ENCODE measurements at places on chromosomes 11 and 22.

DNA sequence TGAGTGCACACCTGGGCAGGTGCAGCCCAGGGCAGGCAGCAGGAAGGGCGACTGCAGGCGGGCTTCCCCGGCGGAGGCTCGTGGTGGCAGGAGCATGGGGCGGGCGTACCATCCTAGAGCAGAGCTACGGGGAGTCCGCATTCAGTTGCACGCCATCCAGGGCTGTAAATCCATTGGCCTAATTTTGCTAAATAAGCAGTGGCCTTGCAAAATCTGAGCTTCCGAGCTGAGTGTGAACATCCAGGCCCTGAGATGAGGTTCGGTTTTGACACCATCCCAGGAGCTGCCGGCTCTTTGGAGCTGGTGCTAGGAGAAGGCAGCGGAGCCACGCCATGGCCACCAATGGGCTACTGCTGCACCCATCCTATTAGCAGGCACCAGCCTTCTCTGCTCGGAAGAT, 664.8 kb downstream of the BRD1 start:
- DNase-seq = no peak

DNA sequence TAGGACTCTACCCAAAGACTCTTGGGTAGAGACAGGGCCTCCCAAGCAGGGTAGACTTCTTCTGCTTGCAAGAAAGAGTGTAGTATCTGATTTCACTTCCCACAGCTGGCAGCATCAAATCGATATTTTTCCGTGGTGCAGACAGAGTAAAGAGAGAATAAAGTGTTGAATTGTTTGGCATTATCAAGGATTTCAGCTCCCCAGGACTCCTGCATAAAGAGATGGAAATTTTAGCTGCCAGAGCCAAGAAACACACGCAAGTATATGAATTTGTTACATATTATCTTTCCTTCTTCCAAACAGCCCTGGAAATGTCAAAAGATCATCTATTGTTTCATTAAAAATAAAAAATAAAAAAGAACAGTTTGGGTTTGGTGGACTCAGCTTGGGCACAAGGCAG, 136.8 kb downstream of the PKNOX2 start:
- no peak for DNase-seq

GRCh38 chr11:122847466-122847865, 9.2 kb downstream of the CRTAM start:
- no peak for DNase-seq

DNA sequence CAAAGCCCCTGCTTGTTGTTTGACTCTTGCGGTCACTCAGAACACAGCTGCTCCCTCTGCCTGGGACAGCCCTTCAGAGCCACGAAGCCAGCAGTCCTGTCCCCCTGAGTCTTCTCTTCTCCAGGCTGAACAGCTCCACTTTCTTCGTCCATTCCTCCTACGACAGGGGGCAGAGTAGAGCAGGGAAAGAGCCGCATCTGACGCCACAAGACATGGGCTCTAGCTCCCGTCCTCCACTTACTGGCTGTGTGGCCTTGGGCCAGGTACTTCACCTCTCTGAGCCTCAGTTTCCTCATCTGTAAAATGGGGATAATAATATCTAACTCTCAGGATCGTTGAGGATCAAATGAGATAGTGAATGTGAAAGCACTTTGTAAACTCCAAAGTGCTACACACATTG, 29.9 kb downstream of the CHRDL2 start:
- DNase-seq = no peak

DNA sequence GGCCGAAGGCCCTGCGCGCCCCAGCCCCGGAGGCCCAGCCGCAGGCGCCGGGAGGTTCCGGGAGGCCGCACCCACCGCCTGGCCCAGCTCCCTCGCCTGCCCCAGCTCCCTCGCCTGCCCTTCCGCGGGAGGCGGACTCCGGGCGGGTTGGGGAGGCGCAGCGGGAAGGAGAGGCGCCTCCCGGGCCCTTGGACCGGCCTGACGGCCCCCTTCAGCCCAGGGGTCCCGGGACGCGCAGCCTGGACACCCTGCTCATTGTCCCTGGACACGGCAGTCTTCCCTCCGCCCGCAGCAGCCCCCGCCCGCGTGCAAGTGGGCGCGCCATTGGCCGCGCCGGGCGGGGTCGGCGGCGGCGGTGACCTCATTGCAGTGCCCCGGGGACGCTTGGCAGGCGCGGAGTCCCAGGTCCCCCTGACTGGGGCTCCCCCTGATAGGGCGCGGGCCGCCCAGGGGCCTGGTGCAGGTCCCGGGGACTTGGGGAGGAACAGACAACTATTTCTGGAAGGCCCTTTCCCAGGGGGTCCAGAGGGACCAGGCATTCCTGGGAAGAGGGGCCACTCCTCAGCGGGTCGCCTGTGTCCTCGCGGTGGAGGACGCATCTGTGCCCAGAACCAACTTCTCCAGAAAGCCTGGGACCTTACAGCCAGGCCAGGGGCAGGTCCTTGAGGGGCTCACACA, 501 bp downstream of the CD151 start:
- DNase-seq = no peak

- no peak for DNase-seq
These were observed 13.8 kb downstream of the MMP20 start for GRCh38 chr11:102611291-102611690.

DNA sequence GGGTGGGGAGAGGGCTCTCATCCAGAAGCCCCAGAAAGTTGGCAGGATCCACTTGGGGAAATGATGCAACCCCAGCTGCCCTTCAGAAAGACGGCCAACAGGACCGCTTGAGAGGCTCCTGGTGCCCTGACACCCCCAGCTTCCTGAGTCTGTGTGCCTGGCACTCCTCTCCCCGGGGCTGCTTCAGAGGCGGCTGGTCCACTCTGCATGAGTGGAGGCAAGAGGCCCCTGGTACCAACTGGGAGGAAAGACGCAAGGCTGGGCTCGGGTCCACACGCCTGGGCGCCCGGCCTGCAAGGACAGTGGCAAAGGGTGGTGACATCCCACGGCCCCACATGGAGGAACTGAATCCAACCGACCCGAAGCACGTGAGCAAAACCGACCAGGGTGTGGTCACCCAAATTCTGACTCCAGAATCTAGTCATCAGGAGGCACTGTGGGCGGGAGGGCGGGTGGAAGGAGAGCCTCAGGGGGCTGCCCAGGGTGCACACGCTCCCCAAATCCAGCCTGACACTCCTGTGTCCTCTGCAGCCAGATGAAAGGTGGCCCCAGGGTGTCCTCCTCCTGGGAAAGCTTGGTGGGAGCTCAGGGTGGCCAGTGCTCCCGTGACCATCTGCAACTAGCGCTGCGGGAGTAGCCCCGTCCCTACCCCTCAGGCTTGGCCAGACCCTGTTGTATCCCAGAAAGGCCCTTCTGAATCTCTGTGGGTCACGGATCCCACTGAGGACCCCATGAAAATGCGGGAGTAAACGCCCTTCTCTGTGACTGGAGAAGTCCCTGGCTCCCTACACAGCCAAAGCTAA, 3.7 kb downstream of the RNH1 start:
- DNase-seq = peak; percentile 78

DNA sequence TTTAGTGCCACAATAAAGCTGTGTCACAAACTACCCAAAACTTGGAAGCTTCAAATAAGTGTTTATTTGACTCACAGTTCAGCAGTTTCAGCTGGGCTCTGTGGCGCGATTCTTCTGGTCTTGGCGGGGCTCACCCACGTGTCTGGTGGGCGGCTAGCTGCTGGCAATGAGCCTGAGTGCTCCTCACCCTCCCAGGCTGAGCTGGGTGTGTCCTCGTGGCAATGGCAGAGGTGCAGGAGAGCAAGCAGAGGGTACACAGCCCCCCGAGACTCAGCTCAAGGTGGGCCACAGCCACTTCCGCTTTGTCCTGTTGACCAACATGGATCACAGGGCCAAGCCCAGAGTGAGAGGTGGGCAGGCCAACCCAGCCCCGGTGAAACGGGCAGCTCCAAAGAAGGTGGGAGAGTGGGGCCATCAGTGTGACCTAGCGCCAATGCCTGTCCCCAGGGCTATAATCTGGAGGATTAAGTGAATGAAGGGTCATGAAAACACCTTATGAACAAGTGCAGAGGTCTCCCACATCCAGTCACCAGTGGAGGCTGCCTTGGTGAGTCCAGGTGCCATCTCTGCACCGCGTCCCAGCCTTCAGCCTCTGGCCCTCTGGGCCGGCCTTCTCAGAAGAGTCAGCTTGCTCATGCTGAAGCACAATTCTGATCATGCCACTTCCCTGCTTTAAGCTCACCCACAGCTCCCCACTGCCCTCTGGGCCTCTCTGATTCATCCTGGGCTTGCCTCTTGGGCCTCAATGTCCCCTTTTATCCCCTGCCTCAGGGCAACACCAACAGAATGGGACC, 74.6 kb upstream of the RTL6 start:
- no peak for DNase-seq

DNA sequence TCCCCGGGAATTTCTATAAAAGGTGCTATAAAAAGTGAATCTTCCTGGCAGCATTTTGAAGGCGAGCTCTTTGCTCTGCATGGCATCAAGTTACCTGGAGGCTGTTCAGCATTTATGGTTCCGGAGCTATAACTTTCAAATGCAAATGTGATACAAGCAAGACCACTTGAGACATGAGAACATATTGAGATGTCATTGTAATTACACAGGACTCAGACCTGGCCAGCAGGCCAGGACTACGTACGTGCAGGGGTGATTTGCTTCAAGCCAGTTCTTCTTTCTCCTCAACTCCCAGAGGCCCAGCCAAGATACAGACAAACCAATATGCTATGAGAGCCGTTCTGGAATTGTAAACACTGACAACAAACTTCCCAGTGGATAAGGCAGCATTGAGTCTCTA, 227.4 kb upstream of the FAT3 start:
- no peak for DNase-seq

GRCh38 chr11:57680552-57680874, 12.6 kb downstream of the ZDHHC5 start:
- no peak for DNase-seq

- no peak for DNase-seq
These were observed 14.5 kb downstream of the DGCR2 start for GRCh38 chr22:19107730-19108074.

- DNase-seq = no peak
These were observed 53.9 kb downstream of the CTNND1 start for GRCh38 chr11:57815476-57815875.

DNA sequence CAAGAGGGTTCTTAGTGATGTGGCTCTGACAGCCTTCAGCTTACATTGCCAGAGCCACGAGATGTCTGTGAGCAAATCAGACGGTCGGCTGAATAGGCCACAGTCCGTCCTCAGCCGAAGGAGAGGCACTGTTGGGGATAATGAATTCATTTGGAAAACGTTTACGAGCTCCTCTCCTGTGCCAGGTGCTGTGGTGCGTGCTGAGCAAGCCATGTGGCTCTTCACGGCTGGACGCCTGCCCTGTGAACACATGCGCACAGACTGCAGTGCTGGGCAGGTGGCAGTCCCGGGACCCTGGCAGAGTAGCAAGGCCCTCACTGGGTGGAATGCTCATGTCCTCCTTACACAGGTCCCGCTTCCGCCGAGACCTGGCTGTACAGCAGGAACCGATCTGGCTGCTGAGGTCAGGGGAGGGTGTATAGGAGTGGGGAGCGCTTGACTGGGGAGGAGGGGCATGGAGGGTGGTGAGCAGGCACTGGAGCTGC, 6.8 kb downstream of the TBC1D22A start:
- no peak for DNase-seq

DNA sequence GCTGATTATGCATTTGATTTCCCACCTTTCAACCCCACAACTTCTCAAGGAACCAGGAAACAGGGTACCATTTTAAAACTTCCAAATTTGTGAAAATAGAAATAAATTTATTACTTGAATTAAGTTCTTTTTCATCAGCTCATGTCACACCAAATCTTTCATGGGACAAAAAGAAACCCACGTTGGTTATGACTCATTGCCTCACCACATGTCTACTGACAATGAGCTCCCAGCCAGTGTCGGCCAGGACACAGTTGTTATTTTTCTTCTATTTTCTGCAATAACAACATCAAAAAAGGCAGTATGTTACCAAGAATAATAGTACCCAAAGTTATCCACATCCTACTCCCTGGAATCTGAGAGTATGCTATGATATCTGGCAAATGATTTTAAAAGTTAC, 17.3 kb downstream of the MS4A6A start:
- DNase-seq = no peak

DNA sequence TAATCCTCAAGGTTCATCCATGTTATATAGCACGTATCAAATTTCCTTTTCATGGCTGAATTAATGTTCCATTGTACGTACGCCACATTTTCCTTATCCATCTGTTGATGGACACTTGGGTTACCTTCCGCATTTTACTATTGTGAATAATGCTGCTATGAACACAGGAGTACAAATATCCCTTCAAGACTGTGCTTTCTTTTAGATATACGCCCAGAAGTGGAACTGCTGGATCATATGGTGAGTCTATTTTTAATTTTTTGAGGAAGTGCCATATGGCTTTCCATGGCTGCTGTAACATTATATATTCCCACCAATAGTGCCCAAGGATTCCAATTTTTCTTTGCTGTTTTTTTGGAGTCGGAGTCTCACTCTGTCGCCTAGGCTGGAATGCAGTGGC, 6.0 kb downstream of the MRPL40 start:
- no peak for DNase-seq

- no peak for DNase-seq
These were observed 78.9 kb downstream of the FLI1 start for GRCh38 chr11:128772814-128773213.

DNA sequence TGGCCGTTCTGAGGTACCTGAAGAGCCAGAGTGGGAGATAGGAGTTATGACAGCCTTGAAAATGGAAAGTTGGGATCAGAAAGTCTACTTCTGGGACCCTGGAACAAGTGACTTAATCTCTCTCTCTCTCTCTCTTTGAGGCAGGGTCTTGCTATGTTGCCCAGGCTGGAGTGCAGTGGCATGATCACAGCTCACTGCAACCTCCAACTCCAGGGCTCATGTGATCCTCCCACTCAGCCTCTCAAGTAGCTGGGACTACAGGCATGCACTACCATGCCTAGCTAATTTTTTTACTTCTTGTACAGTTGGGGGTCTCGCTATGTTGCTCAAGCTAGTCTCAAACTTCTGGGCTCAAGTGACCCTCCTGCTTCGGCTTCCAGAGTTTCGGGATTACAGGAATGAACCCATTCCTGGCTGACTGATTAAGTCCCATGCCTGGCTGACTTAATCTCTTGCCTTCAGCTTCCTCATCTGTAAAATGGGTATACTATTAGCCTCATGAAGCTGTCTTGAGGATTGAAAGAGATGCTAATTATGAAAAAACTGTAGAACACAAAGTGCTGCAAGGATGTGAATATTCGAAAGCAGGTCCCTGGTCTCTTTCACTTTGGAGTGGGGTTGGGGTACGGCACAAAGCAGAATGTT, 87.7 kb downstream of the UBASH3B start:
- DNase-seq = no peak

DNA sequence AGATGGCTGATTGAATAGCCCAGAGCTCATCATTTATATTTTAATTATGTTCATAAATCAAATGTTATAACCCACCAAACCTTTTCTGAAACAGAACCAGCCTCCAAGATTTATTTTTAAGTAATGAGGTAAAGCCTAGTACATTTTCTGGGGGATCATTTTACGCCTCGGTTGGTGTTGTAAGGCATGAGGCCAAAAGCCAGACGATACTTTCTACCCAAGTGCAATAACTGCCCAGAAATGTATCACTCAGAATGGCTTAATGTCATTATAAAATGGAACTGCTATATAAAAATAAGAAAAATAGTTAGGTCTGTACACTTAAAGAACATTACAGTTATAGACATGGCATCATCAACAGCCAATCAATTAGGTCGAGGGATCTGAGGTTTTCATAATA, 283.3 kb downstream of the CADM1 start:
- no peak for DNase-seq

Measured in caudate nucleus (tissue), 63 donors.